Aorta (tissue), 5 donors: ENCODE measurements at places on chromosomes 1 and 21. TPM values are rescaled to one million over a fixed set of nuclear protein-coding genes. Genes with fewer than 3 reads are reported as not detected.

The KCNJ10 gene
- 0.10 TPM for total RNA-seq

GRCh38 chr1:102833151-102833550 lies 275.2 kb downstream of the COL11A1 start:
- no peaks in the 10 kb centered on the region for H3K27me3 ChIP-seq
- H3K27ac ChIP-seq, result no peak overlapping the region
- no peak overlapping the region for H3K4me3 ChIP-seq
- H3K36me3 ChIP-seq, result no peaks in the 10 kb centered on the region
- no peak for DNase-seq
- no peaks in the 10 kb centered on the region for H3K4me1 ChIP-seq

DNA sequence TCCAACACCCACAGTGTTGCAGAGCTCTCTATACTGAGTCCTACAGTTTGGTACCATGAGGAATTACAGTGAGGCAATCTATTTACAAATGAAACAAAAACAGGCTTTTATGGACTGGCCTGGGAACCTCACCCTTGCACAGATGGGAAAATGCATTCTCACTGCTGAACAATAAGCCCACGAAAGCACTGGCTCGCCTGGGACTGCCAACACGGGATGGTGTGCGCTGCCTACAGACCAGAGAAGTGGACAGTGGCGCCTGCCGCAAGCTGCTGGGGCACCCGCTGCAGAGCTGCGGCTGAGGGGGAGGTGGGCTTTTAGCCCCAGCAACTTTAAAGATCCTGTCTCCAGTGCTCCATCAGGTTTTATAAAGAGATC lies 28.5 kb upstream of the ABCG1 start:
- H3K27me3 ChIP-seq, result no peaks in the 10 kb centered on the region
- H3K36me3 ChIP-seq, result no peaks in the 10 kb centered on the region
- DNase-seq, result no peak
- no peaks in the 10 kb centered on the region for H3K4me1 ChIP-seq
- H3K27ac ChIP-seq, result no peak overlapping the region

- no peak for DNase-seq
- H3K4me3 ChIP-seq, result peak overlapping the region; percentile 44
- H3K4me1 ChIP-seq, result no peaks in the 10 kb centered on the region
- peak overlapping the region; percentile 16 for H3K27ac ChIP-seq
- no peaks in the 10 kb centered on the region for H3K27me3 ChIP-seq
- no peaks in the 10 kb centered on the region for H3K36me3 ChIP-seq
These were observed 553 bp downstream of the TTF2 start for GRCh38 chr1:117060441-117061317.

The GJA8 gene
- not detected for total RNA-seq

The FCRL2 gene
- total RNA-seq, result 0.29 TPM

The CD5L gene
- total RNA-seq, result 1.0 TPM

The LHX8 gene
- total RNA-seq, result not detected

GRCh38 chr21:21019681-21020080 lies 21.5 kb downstream of the NCAM2 start:
- H3K4me1 ChIP-seq, result no peaks in the 10 kb centered on the region
- no peak overlapping the region for H3K4me3 ChIP-seq
- no peaks in the 10 kb centered on the region for H3K36me3 ChIP-seq

- H3K36me3 ChIP-seq, result no peaks in the 10 kb centered on the region
- no peak for DNase-seq
- H3K4me3 ChIP-seq, result no peak overlapping the region
- no peaks in the 10 kb centered on the region for H3K27me3 ChIP-seq
These were observed 61.2 kb upstream of the PRDX6 start for GRCh38 chr1:173415905-173416450.

GRCh38 chr1:102858695-102859094 lies 249.6 kb downstream of the COL11A1 start:
- H3K4me3 ChIP-seq, result no peak overlapping the region
- no peaks in the 10 kb centered on the region for H3K4me1 ChIP-seq
- H3K36me3 ChIP-seq, result no peaks in the 10 kb centered on the region
- DNase-seq, result no peak
- no peak overlapping the region for H3K27ac ChIP-seq

- DNase-seq, result peak; percentile 71
- H3K36me3 ChIP-seq, result no peaks in the 10 kb centered on the region
- H3K4me1 ChIP-seq, result no peaks in the 10 kb centered on the region
- H3K27ac ChIP-seq, result no peak overlapping the region
- H3K4me3 ChIP-seq, result peak overlapping the region; percentile 65
These were observed 624 bp downstream of the RIPK4 start for GRCh38 chr21:41765973-41766882.

GRCh38 chr21:25331286-25331685 lies 276.0 kb downstream of the MRPL39 start:
- H3K4me1 ChIP-seq, result no peaks in the 10 kb centered on the region
- H3K36me3 ChIP-seq, result no peaks in the 10 kb centered on the region
- H3K4me3 ChIP-seq, result no peak overlapping the region
- DNase-seq, result no peak
- H3K27ac ChIP-seq, result no peak overlapping the region

GRCh38 chr1:247453245-247453644 lies 4.7 kb downstream of the OR2B11 start:
- no peaks in the 10 kb centered on the region for H3K36me3 ChIP-seq
- H3K27ac ChIP-seq, result no peak overlapping the region
- H3K27me3 ChIP-seq, result no peaks in the 10 kb centered on the region
- H3K4me3 ChIP-seq, result no peak overlapping the region
- H3K4me1 ChIP-seq, result no peaks in the 10 kb centered on the region

The XKR8 gene
- total RNA-seq, result 7.8 TPM

- no peak overlapping the region for H3K4me3 ChIP-seq
These were observed 2.3 kb upstream of the CLSTN1 start for GRCh38 chr1:9826087-9826486.

The MXRA8 gene
- total RNA-seq, result 105 TPM

The MOB3C gene
- total RNA-seq, result 31.2 TPM

DNA sequence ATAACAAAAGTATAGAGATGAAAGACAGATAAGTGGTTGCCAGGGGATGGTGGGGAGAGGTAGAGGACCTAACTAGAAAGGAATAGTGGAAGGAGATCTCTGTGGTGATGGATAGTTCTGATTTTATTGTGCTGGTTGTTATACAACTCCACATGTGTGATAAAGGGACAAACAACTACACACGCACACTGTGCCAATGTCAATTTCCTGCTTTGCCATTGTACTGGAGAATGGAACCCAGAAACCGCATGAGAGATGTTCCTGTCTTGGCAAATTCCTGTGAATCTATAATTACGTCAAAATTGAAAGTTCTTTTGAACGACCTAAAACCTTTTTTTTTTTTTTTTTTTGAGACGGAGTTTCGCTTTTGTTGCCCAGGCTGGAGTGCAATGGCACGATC lies 11.0 kb downstream of the TNFRSF9 start:
- H3K4me3 ChIP-seq, result no peak overlapping the region
- H3K27me3 ChIP-seq, result no peaks in the 10 kb centered on the region
- H3K4me1 ChIP-seq, result no peaks in the 10 kb centered on the region
- H3K36me3 ChIP-seq, result no peaks in the 10 kb centered on the region
- H3K27ac ChIP-seq, result no peak overlapping the region

The C1orf94 gene
- not detected for total RNA-seq

GRCh38 chr1:25687221-25688017 lies 70.8 kb downstream of the MAN1C1 start:
- H3K27ac ChIP-seq, result no peak overlapping the region
- H3K36me3 ChIP-seq, result no peaks in the 10 kb centered on the region
- H3K4me3 ChIP-seq, result no peak overlapping the region
- DNase-seq, result no peak
- H3K27me3 ChIP-seq, result no peaks in the 10 kb centered on the region
- H3K4me1 ChIP-seq, result no peaks in the 10 kb centered on the region

The APCS gene
- total RNA-seq, result not detected

DNA sequence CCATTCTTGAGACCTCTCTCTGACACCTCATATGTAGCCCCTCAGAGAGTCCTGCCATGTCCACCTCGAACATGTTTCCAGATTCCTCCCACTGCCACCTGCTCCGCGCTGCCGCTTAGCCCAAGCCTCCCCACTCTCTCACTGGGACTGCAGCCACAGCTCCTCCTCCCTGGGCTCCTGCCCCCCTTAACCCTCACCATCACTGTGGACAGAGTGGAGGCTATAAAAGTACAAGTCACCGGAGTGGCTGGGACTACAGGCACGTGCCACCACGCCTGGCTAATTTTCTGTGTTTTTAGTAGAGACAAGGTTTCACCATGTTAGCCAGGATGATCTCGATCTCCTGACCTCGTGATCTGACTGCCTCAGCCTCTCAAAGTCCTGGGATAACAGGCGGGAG lies 77.0 kb downstream of the VWA5B1 start:
- no peak overlapping the region for H3K27ac ChIP-seq
- H3K36me3 ChIP-seq, result no peaks in the 10 kb centered on the region
- no peak for DNase-seq
- H3K27me3 ChIP-seq, result no peaks in the 10 kb centered on the region
- no peaks in the 10 kb centered on the region for H3K4me1 ChIP-seq

The PTGER3 gene
- 40.0 TPM for total RNA-seq

DNA sequence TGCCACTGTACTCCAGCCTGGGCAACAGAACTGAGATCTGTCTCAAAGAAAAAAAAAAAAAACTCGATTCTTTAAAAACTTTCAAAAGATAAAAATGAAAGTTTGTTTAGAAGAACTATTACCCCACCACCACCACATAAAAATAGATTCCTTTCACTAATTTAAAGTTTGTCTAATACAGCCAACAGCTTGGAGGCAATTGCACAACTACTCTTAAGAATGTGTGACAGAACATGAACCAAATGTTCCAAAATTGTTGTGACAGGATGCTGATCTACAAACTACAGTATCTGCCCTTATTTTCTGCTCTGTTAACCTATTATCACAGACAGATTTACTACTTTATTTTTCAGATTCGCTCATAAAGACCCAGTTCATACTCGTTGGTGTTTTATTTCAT lies 5.5 kb upstream of the TGFBR3 start:
- DNase-seq, result no peak
- no peaks in the 10 kb centered on the region for H3K4me1 ChIP-seq
- no peak overlapping the region for H3K4me3 ChIP-seq
- no peak overlapping the region for H3K27ac ChIP-seq
- H3K36me3 ChIP-seq, result no peaks in the 10 kb centered on the region

GRCh38 chr1:11838349-11839272 lies 9.0 kb downstream of the NPPA start:
- no peak overlapping the region for H3K27ac ChIP-seq
- peaks cover 12% of the 10 kb centered on the region for H3K36me3 ChIP-seq
- no peaks in the 10 kb centered on the region for H3K4me1 ChIP-seq
- H3K4me3 ChIP-seq, result no peak overlapping the region
- DNase-seq, result peak; percentile 92

The RGS18 gene
- total RNA-seq, result 7.1 TPM

DNA sequence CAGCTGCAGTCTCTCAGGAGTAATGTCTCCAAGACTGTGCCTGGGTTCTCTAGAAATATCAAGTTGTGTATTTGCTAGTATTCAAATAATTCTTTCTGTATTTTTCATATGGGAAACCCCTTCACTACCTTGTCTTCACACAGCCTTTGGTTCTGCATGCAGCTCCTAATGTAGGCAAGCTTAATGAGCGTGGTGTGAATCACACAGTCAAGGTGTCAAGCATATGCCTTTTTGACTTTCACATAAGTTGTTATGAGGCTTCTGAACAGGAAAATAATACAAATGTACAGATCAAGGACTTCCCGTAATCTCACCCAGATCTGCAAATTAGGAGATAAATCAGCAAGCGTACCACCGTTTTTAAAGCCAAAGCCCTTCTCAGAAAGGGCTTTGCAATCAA lies at the start of gene FCRL3:
Gene FCRL3 (minus strand): TSS at position 38 of the 400 bp plus-strand sequence. CDS start 280 bp downstream, outside the sequence.
- H3K4me1 ChIP-seq, result no peaks in the 10 kb centered on the region
- H3K27me3 ChIP-seq, result no peaks in the 10 kb centered on the region
- H3K27ac ChIP-seq, result no peak within 1 kb of the TSS
